ENCODE measurements at places on chromosomes 1 and 21.

DNA sequence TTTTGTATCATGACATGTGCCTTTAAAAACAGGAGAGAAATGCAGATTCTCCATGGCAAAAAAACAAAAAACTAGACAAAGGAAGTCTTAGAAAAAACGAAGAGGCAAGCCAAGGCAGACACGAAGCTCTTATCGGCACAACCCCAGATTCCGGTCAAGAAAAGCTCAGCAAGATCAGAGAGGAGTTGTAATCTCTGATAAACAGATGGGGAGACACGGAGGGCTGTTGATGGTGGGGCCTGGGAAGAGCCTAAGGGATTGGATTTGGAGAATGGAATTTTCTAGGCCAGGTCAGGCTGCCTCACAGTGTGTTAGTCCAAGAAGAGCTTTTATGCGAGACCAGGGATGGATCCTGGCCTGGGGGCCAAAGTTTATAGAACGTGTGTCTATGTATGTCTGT lies 96.2 kb upstream of the AKT3 start:
- DNase-seq: no peak

DNA sequence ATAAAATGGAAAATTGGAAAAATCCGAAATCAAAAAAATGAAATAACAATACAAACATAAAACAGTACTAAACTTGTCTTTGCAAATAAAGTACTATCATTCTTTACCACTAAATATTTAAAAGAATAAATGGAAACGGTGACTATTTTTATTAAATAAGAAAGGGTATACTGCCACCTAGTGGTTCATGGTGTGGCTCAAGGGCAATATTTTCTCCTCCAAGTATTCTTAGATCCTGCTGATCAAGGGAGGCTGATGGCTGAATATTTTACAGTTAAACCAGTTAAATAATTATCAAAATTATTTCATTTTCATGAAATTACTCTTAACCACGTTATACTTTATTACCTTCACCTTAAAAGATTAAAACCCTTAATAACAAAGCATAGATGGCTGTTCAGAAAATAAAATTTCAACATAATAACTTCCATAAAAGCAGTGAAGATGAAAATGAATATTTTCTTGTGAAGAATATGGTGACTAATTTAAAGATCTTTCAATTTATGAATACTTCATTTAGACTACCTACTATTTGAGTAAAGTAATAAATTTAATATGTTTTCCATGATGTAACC lies 1793.9 kb downstream of the NCAM2 start:
- peak; percentile 3 for DNase-seq

DNA sequence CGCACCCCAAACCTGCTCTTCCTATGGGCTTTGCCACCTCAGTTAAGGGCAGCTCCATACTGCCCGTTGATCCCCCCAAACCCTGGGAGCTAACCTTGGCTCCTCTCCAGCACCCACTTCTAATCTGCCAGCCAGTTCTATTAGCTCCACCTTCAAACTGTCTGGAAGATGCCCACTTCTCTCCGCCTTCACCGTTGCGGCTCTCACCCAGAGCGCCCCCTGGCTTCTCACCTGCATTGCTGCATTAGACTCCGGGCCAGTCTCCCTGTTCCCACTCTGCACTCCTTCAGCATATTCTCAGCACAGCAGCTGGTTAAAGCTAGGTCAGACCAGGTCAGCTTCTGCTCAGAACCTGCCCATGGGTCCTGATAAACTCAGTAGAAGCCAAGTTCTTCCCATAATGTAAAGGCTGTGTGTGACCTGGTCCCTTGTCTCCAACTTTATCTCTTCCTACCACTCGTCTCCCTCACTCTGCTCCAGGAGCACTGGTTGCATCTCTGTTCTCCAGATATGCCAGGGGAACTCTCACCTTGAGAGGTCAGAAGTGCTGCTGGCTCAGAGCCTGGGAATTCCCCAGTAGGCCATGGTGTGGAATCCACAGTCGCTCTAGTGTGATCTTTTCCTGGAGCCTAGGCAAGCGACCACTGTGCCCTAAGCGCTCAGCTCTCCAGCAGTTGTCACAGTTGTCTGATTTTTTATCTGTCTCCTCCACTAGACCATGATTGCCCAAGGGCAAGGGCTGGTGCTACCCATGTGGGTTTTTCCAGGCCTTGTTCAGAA lies 150.3 kb downstream of the HMGB4 start:
- DNase-seq: no peak

- no peak for DNase-seq
These were observed 19.5 kb upstream of the UQCRHL start for GRCh38 chr1:15826810-15827507.

GRCh38 chr1:33228935-33229487 lies 27.3 kb upstream of the ZNF362 start:
- no peak for DNase-seq

- no peak for DNase-seq
These were observed 12.4 kb upstream of the CREG1 start for GRCh38 chr1:167565922-167566321.

GRCh38 chr1:14071581-14071980 lies 371.6 kb downstream of the PRDM2 start:
- DNase-seq: no peak

GRCh38 chr1:58941471-58942289 lies 157.8 kb upstream of the JUN start:
- DNase-seq: peak; percentile 66

DNA sequence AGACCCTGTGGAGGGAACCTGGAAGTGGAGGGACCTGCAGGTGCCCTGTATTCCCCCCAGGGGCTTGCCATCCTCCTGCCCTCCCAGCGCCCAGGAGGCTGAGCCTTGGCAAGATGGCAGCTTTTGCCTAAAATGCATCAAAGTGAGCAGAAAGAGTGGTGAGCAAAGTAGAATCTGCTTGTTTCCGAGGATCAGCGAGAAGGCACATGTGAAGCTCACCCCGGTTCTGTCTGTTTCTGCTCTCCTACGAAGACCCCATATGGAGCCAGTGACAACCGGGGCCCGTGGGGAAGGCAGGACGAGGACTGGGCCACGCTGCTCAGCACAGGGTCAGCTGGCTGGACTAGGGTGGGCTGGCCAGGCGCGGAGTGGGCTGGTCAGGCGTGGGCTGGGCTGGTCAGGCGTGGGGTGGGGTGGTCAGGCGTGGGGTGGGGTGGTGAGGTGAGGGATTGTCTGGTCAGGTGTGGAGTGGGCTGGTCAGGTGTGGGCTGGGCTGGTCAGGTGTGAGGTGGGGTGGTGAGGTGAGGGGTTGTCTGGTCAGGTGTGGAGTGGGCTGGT lies 5.2 kb upstream of the FNDC10 start:
- DNase-seq: no peak

- DNase-seq: no peak
These were observed 287.0 kb upstream of the ESRRG start for GRCh38 chr1:217010253-217010652.

- DNase-seq: no peak
These were observed 14.4 kb upstream of the BARHL2 start for GRCh38 chr1:90731382-90732050.

GRCh38 chr1:179087665-179088064 lies 5.8 kb downstream of the TOR3A start:
- DNase-seq: no peak

GRCh38 chr21:45843426-45843825 lies 138.1 kb upstream of the COL6A1 start:
- no peak for DNase-seq

- no peak for DNase-seq
These were observed 867 bp downstream of the SLC1A7 start for GRCh38 chr1:53141487-53142055.

DNA sequence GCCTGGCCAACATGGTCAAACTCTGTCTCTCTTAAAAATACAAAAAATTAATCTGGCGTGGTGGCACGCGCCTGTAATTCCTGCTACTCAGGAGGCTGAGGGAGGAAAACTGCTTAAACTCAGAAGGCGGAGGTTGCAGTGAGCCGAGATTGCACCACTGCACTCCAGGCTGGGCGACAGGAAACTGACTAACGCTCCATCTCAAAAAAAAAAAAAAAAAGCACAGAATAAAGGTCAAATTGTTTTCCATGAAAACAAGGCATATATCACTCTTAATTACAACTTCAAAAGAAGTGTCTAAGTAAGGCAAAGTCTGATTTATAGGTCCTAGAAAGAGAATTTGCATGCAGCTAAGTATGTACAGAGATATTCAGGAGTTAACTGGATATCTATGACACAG lies 25.6 kb downstream of the EYA3 start:
- no peak for DNase-seq

DNA sequence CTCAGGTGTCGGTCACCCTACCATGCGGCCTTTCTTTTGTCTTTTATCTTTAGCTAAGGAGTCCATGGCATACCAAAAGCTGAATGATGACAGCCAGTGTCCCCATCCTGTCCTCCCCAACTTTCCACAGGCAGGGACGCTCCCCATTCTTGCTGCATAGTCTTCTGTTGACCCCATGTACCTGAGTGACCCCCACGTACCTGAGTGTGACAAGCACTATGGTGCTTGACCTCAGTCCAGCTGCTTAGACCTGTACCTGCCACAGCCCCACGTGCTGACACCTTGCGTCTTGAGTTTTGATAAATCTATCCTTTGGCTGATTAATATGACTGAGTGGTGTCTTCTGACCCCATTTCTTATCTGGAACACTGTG lies 26.9 kb downstream of the SKI start:
- DNase-seq: no peak
